NCI-H446 (cell line): ENCODE measurements at places on chromosomes 2 and 18.
A peak's percentile ranks its signal among the peaks of the same experiment; 100 is the strongest.

- no peak for DNase-seq
These were observed 164.1 kb downstream of the FHOD3 start for GRCh38 chr18:36461551-36461987.

DNA sequence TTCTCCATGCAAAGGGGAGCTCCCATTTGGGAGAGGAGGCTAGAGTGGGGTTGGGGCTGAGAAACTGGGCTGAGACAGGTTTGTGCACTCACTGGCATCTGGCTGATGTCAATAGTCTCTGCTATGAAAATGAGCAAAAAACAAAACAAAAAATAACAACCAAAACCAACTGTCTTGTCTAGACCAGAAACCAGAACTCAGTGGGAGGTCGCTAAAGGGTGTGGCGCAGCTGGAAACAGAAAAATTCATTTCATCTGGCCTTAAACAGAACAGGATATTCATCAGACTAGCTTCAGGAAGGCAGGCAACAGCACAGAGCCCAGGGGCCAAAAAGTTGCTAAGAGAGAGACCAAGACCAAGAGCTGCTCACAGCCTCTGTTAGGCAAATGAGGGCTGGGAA is 126.1 kb downstream of the THNSL2 start:
- DNase-seq, result no peak

- DNase-seq, result peak; percentile 86
These were observed 1.5 kb upstream of the EPHA4 start for GRCh38 chr2:221573430-221574230.

GRCh38 chr2:233442028-233442310 is 87.7 kb downstream of the DGKD start:
- DNase-seq, result no peak

GRCh38 chr2:97348265-97348664 is 235.3 kb downstream of the ANKRD36 start:
- DNase-seq, result no peak

- no peak for DNase-seq
These were observed 4.3 kb downstream of the VAPA start for GRCh38 chr18:9918016-9918680.

- DNase-seq, result no peak
These were observed 860 bp downstream of the CTNNA2 start for GRCh38 chr2:79513711-79514110.

GRCh38 chr18:6830916-6831315 is 101.4 kb downstream of the ARHGAP28 start:
- no peak for DNase-seq

GRCh38 chr18:76557026-76557575 is 62.1 kb upstream of the ZNF516 start:
- no peak for DNase-seq

DNA sequence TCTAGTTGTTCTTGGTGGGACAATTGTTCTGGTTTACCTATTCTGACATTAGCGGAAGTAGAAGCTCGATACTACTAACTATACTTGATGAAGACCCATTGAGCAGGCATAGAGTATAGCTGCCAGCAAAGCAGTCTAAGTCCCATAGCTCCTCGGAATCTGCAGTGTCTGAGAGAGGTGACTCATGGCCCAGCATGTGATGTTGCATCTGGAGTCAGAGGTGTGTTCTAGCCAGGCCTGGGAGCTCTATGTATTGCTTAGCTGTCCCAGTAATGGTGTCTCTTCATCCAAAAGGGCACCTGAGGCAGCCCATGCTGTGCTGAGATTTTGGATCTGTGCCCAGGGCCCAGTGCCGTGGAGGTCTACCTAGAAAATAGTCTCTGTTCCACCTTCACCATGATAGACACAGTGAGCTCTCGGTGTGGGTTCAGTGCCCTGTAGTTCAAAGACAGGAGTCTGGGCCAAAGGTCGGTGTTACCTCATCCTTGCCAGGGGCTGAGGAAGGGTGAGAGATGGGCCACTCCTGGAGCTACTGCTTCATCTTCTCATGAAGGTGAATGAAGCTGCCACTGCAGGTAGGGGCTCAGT is 47.3 kb downstream of the MEX3C start:
- DNase-seq, result no peak

GRCh38 chr18:33556846-33557245 is 21.2 kb upstream of the ASXL3 start:
- no peak for DNase-seq

DNA sequence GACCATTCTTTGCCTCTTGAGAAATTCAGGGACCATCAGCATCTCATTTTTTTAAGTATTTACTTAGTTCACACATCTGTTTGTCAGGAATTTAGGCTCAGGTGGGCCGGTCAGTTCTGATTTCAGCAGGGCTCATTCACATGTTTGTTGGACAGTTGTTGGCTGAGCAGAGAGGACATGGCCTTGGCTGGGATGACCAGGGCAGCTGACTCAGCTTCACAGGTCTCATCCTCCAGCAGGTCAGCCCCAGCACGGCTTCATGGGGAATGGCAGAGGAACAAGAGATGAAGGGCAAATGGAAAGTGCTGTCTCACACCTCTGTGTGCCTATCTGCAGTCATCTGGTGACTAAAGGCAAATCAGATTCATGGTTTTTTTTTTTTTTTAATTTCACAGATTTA is 136.1 kb upstream of the TMEM200C start:
- no peak for DNase-seq

- no peak for DNase-seq
These were observed 80.0 kb downstream of the RAB31 start for GRCh38 chr18:9788140-9788539.

DNA sequence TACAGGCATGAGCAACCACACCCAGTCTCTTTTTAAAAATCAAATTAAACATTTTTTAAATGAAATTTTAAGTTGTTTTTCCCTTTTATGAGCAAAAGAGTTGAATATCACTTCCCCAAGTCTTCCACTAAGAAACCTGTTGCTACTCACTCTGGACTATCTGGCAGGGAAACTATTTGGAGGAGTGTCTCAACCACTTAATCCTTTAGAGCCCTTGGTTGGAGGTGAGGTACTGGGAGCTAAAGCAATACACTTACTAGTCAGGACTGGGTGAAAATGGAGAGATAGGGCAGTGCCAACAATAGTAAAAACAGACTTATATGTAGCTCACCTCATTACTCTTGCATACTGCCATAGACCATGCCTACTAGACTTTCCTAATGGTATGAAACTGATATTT is 135.5 kb downstream of the RND3 start:
- no peak for DNase-seq

DNA sequence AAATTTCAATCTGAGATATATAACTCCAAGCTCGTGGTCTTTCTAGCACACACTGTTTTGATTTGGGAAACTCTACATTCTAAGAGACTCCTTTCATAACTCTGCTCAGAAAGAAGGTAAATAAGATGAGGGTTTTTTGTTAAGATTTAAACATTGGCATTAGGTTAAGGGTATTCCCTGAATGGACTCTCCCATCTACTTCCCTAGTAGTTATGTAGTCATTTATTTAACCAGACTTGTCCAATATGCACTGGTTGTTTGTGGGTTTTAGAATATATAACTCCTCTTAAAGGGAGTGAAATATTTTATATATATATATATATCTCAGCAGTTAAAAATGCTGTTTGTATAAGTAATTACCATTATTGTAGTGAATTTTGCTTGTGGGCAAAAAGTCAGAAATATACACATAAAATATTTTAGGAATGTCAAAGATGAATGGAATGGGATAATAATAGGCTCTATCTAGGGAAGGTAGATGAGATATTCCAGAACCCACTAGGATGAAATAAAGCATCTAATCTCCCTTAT is 61.5 kb upstream of the WDR75 start:
- no peak for DNase-seq

DNA sequence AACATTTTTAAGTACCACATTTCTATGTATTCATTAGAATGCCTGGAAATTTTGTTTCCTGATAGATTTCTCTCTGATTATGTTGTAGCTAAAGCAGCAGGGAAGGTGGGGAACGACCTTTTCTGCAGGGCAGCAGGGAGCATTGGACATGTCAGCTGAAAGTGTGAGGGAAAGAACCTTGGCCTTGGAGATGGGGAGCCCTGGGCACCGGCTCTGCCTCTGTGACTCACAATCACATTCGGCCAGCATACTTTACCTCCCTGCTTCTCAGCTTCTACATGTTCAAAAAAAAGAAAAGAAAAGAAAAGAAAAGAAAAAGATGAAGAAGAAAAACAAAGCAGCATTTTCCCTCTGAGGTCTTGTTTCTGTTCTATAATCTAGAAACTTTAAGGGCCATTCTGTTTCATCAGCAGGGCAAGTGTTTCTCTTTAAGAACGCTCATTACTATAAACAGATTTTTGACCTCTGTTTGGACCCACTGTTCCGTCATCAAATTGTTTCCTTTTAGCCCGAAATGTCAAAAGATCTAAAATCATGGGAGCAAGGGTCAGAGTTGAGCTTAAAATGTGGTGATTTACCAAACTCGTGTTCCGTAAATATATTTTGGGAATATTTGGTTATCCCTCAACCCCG is 27.9 kb downstream of the SETBP1 start:
- no peak for DNase-seq

DNA sequence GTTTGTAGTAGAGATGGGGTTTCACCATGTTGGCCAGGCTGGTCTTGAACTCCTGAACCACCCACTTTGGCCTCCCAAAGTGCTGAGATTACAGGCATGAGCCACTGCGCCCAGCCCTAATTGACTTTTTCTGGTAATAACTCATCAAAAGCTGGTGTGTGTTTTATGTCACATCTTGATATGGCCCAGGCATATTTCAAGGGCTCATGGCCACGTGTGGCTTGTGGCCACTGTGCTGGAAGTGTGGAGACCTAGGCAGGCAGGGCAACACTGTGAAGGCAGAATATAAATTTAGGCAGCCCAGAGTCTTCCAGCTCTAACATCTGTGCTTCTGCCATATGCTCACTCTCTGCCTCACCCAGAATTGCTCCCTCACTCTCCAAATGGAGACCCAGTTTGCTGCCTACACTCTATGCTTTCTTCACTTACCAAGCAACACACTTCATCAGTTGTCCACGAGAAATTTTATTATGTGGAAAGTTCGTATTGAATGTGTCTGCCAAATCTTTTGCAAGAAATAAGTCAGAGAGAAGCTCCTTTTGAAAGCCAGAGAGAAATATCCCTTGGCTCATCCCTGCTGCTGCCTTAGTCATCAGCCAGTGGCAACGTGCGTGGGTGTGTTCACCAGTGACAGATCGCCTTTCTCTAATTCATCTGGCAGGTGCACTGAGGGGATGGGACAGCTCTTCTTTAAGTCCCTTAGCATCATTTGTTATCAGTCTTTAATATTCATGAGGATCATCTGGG is 129.4 kb upstream of the CXCR4 start:
- no peak for DNase-seq
